ENCODE measurements at places on chromosomes 3 and 15.

DNA sequence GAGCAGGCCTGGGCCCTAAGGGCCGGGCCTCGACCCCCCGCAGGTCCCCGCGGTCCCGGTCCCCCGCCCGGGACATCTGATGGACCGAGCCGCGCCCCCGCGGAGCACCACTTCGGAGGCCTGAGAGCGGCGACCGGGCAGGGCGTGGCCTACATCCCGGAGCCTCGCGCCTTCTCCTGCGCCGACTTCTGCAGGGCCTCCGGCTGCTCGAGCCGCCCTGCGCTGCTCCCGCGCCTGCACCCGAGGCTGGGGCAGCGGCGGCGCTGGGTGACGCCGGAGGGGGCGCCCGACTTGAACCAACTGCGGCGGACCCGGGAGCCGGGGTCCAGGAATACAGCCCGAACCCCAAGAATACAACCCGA is 14.9 kb upstream of the GP9 start:
- DNase-seq = no peak

- peak; percentile 76 for DNase-seq
Observed at GRCh38 chr3:4976109-4976508, 3.1 kb upstream of the BHLHE40 start.

GRCh38 chr15:31465083-31465955 is 138.7 kb downstream of the KLF13 start:
- DNase-seq = no peak

GRCh38 chr3:72336821-72337479 is 511.3 kb downstream of the SHQ1 start:
- DNase-seq = no peak

DNA sequence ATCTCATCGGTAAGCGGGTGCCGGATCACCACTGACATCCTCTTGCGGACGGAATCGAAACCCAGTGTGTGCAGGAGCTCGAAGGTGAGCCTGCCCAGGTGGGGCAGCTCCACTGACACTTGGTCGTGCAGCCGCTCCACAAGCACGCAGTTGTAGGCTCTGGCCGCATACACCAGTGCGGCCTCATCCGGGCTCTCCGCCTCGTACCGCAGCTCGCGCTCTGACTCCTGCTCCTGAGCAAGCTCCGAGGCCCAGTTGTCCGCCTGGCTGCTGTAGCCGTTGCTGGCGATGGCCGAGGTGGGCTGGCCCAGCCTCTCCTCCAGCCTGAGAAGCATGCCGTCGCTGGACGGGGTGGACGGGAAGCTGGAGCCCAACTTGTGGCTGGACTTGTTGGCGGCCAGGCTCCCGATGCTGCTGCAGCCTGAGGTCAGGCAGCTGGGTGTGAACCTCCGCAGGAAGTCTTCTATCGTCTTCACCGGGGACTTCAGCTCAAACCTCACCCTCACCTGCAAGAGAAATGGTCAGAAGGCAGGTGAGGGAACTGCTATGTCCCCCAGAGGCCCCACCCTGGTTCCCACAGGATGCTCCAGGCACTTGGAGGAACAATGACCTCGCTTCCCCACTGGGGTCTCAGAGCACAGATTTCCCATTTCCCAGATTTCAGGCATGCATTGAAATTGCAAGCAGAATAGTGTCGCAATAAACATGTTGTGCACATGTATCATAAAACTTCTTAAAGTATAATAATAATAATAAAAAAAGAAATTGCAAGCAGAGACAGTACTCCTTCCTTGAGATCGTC is 149.2 kb downstream of the ATP10A start:
- no peak for DNase-seq
